ENCODE measurements at places on chromosomes 5 and 9. TPM values are rescaled to one million over a fixed set of nuclear protein-coding genes. Genes with fewer than 3 reads are reported as not detected.

The PCDHGA5 gene
- 0.36 TPM for polyA plus RNA-seq

The PCDHB7 gene
- 0.57 TPM for polyA plus RNA-seq

The SLC34A1 gene
- not detected for polyA plus RNA-seq

The LIX1 gene
- polyA plus RNA-seq = not detected

The TMC1 gene
- 0.30 TPM for polyA plus RNA-seq

The GRXCR2 gene
- polyA plus RNA-seq = not detected

The LHX3 gene
- not detected for polyA plus RNA-seq

The KIF20A gene
- polyA plus RNA-seq = 36.6 TPM

The C9 gene
- 0.03 TPM for polyA plus RNA-seq

The UIMC1 gene
- 16.9 TPM for polyA plus RNA-seq

The PFN3 gene
- not detected for polyA plus RNA-seq

The NPDC1 gene
- polyA plus RNA-seq = 144 TPM

The DNAJA1 gene
- polyA plus RNA-seq = 72.9 TPM

The ANKRD33B gene
- polyA plus RNA-seq = 2.4 TPM

The NKD2 gene
- polyA plus RNA-seq = 0.03 TPM

The PCDHGA4 gene
- 2.6 TPM for polyA plus RNA-seq

The FAM151B gene
- 0.91 TPM for polyA plus RNA-seq

The ZNF300 gene
- 3.4 TPM for polyA plus RNA-seq

The ZDHHC21 gene
- 5.2 TPM for polyA plus RNA-seq

Measured in endothelial cell of umbilical vein (primary cell).